ENCODE measurements at places on chromosomes 11 and 22.

- no peak for DNase-seq
Observed at GRCh38 chr11:76728227-76728626, 54.9 kb upstream of the TSKU start.

DNA sequence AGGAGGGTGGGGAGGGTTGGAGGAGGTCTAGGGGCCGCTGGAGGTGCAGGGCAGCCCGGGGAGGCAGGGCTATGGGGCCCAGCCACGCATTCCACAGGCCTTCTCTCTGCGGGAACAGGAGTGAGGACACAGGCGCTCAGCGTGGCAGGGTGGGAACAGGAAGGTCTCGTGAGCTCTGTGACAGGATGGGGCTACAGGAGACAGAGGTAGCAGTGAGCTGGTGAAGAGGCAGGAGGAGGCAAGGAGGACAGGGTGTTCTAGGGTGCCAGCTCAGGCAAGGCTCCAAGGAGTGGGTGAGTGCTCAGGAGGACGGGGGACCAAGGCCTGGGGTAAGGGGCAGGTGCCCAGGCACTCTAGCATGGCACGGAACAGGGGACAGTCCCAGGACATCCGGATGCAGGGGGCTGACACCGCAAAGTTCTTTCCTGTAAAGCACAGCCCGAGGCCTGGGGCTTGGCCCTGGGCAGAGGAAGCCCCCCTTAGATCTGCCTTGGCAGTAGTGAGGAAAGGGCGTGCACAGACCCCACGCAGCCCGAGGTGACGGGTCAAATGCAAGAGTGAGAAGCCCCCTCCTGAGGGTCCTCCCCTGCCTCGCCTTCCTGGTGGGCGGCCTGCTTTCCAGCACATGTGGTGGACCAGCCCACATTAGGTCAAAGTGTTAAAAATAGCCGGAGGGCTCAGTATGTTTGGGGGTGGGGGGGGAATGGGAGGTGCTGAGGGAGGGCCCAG lies 4.7 kb upstream of the NEAT1 start:
- DNase-seq = peak; percentile 61

DNA sequence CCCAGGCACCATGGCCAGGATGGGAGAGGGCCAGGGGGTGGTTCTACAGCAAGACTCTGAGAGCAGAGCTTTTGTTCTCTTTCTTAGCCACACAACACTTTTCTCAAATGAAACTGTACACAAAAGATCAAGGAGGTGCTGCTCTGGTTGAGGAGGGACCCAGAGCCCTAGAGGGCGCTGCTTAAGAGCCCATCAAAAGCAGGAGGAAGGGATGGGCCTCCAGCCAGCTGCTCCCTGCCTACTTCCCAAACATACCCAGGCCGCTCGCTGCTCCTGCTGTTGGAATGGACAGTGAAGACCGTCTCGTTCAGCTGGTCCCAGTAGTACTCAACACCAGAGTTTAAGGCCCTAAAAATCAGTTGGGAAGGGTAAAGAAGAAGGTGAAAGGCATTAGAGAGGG lies 18.4 kb upstream of the CHRM4 start:
- DNase-seq = no peak

- DNase-seq = no peak
Observed at GRCh38 chr11:68266121-68266891, 5.5 kb downstream of the C11orf24 start.

DNA sequence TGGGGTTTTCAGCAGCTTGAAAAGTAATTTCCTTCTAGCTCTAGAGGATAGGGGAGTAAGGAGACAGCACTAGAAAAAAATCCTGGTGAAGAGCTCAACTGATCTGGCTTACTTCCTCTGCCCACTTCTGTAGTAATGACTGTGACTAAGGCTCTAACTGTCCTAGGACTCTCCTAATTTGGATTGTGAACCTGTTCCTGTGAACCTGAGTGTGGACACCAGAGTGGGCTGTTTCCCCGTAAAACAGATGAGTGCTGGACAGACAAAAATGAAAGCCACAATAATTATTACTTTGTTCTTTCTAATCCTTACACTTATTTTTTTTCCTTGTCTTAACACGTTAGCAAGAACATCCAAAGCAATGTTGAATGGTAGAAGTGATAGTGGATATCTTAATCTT lies 154.1 kb downstream of the AASDHPPT start:
- DNase-seq = no peak

GRCh38 chr22:27089264-27089663 lies 431.9 kb downstream of the MIAT start:
- no peak for DNase-seq

Data from activated CD4-positive, alpha-beta T cell treated with anti-CD3 and anti-CD28 coated beads, Interleukin-2, amount 50 U/mL, for 48 hours (primary cell).